ENCODE measurements at places on chromosomes 12 and 14. TPM values are rescaled to one million over a fixed set of nuclear protein-coding genes. Genes with fewer than 3 reads are reported as not detected.

Gene ZFYVE26
- 22.5 TPM for total RNA-seq

DNA sequence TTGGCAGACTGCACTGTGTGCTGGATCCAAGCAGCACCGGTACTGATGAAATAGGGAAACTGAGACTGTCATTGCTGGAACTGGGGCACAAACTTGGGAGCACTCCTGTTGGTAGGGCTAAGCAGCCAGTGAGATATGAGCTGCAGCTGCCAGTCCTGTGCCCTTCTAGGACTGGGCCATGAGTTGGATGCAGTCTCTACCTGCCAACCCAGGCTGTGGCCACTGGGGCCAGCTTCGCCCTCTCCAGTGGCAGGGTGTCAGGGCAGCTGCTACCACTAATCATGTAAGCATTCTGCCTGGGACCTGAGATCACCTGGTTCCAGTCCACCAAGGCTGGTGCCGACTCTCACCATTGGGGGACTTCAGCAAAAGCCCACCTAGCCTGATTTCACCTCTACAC lies 121.1 kb downstream of the PAWR start:
- peaks cover 62% of the 10 kb centered on the region for H3K36me3 ChIP-seq
- peaks cover 33% of the 10 kb centered on the region for H3K4me1 ChIP-seq

Gene ASB2
- total RNA-seq, result 0.19 TPM

- no peak overlapping the region for H3K27ac ChIP-seq
- H3K36me3 ChIP-seq, result no peaks in the 10 kb centered on the region
- DNase-seq, result no peak
- no peaks in the 10 kb centered on the region for H3K27me3 ChIP-seq
- no peak overlapping the region for H3K4me3 ChIP-seq
- peaks cover 12% of the 10 kb centered on the region for H3K4me1 ChIP-seq
Observed at GRCh38 chr12:70982991-70983390, 62.5 kb upstream of the PTPRR start.

DNA sequence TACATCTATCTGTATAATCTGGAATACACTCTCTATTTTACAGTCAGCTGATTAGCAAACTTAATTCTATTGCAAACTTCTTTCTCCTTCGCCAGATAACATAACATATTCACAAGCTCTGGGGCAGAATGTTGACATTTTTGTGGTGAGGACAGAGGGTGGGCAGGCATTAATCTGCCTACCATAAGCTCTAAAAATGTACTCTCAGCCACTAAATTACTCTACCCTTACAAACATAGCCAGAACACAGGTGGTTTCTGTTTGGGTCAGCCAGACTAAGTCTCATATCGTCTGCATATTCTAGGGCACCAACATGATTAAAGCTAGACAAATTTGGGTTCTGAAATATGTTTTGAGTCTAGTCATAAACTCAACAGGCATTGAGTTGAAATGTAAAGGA lies 90.1 kb downstream of the SLC6A15 start:
- no peaks in the 10 kb centered on the region for H3K27me3 ChIP-seq
- no peak overlapping the region for H3K4me3 ChIP-seq
- H3K27ac ChIP-seq, result no peak overlapping the region
- no peaks in the 10 kb centered on the region for H3K36me3 ChIP-seq

Gene NPFF
- not detected for total RNA-seq

Gene EFS
- not detected for total RNA-seq

DNA sequence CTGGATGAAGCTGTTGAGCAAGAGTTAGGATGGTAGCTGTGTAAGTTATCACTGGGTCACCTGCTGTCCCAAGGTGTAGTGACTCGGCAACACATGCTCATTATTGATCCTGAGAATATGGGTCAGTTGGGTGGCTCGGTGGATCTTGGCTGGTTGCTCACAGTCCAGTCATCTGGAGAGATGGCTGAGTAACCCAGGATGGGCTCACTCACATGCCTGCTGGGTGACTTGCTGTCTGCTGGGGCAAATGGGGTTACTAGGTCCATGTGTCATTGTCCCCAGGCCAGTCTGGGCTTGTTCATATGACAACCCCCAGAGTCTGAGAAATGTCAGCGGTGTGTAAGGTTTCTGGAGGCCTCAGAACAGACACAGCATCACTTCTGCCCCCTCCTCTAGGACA lies 69.5 kb downstream of the SLC15A4 start:
- H3K36me3 ChIP-seq, result no peaks in the 10 kb centered on the region
- H3K4me3 ChIP-seq, result no peak overlapping the region
- H3K27ac ChIP-seq, result no peak overlapping the region
- H3K4me1 ChIP-seq, result no peaks in the 10 kb centered on the region

Gene SLC10A1
- not detected for total RNA-seq

DNA sequence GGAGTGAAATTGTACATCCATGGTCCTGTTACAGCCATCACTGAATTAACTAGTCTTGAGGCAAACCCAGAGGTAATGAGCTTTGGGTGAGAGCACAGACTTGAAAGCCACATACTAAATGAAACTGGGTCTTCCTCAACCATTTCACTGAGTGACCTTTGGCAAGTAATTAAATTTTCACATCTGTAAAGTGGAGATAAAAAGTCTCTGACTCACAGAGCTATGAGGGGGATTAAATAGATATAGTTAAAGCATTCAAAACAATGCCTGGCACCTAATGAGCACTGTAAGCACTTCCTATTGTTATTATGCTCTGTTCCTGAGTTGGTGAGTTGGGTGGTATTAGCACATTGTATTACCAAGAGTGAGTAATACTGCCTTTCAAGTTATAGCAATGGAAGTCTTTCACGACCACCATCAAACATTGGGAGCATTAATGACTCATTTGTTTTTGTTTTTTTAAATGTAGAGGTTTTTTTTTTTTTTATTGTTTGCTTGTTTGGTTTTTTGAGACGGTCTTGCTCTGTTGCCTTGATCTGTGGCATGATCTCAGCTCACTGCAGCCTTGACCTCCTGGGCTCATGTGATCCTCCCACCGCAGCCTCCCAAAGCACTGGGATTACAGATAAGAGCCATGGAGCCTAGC lies 12.5 kb upstream of the STRN3 start:
- H3K27me3 ChIP-seq, result no peaks in the 10 kb centered on the region
- H3K36me3 ChIP-seq, result peaks cover 5% of the 10 kb centered on the region
- H3K4me1 ChIP-seq, result peaks cover 28% of the 10 kb centered on the region
- no peak for DNase-seq

Gene DEGS2
- total RNA-seq, result 2.5 TPM

DNA sequence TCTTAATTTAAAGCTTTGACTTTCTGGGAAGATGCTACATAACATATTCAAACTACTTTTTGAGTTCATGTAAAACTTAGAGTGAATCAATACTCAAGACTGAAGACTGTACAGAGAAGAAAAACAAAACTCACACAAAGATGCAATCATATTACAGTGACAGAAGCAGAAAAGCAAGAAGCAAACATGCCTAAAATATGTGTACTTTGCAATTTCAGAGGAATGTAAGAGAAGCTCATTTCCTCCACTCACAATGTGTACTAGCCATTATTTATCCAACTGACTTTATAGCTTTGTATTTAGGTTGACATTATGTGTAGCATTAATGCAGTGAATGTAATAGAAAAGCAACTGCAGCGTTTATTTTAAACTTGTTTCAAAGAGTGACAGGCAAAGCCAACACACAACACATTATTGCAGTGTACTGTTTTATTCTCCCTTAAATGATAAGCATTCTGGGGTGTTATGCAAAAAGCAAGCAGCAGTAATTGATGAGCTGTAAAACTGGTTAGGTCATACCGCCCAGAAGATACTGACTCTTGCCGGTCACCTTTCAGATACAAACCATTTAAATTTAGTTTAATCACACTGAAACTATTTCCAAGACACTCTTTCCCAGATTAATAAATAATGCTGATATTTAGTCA lies 88.2 kb upstream of the PAWR start:
- H3K27me3 ChIP-seq, result no peaks in the 10 kb centered on the region
- H3K4me3 ChIP-seq, result no peak overlapping the region
- no peaks in the 10 kb centered on the region for H3K4me1 ChIP-seq
- H3K36me3 ChIP-seq, result peaks cover 17% of the 10 kb centered on the region
- no peak for DNase-seq

DNA sequence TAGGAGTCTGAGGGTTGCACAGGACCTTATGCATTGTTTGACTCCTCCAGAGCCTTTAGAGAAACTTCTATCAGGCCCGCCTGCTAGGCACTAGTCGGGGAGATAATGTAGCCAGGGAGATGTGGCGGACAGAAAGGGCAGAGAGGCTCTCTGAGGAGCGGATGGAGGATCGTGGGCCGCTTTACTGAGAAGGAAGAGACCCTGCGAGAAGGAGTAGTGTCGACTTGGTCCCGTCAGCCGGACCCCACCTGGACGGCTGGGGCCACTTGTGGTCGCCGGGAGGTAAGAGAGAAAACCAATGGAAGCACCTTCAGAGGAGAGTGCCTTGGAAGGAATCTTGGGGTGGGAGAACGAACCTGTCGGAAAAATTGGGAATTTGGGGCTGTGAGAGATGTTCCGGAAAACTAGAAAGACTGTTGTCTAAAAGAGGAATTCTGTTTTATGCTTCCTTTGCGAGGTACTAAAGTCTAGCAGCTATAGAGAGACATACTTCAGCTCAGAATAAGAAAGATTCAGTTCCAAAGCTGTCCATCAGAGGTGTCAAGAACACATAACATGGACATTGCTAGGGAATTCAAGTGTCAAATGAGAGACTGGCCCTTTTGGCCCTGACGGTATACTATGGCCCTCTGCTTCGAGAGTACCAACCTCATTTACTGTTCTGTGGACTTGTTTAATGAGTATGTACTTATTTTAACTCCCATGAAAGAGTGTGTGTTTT lies 660 bp upstream of the MCRS1 start:
- DNase-seq, result no peak
- peak overlapping the region; percentile 94 for H3K27ac ChIP-seq
- peaks cover 28% of the 10 kb centered on the region for H3K36me3 ChIP-seq
- H3K27me3 ChIP-seq, result no peaks in the 10 kb centered on the region

GRCh38 chr14:80645667-80646413 lies 295.7 kb downstream of the CEP128 start:
- H3K4me1 ChIP-seq, result peaks cover 6% of the 10 kb centered on the region
- H3K4me3 ChIP-seq, result no peak overlapping the region
- no peak overlapping the region for H3K27ac ChIP-seq
- H3K27me3 ChIP-seq, result no peaks in the 10 kb centered on the region

DNA sequence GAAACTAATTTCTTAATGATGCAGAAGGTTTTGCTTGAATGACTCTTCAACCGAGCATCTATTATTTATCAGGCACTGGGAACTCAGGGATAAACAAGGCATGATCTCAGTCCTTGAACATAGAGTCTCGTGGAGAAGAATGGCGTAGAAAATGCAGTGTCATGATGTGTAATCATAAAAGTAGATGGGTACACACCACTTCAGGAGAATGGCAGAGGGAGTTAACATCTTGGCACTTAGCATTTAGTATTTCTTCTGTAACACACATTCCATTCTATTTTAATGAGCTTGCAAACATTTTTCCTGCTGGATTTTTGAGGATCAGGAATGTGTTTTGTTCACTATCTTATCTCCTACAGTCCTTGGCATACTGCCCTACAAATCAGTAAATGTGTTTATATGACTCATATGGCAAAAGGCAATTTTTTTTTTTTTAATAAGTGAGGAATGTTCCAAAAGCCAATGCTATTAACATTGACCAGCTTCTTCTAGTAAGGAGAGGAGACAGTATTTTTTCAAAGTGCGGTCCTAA lies 3.8 kb downstream of the TXNRD1 start:
- H3K36me3 ChIP-seq, result peaks cover 30% of the 10 kb centered on the region
- H3K27ac ChIP-seq, result peak overlapping the region; percentile 98
- peak; percentile 16 for DNase-seq
- peak overlapping the region; percentile 43 for H3K4me3 ChIP-seq
- H3K4me1 ChIP-seq, result peaks cover 71% of the 10 kb centered on the region

DNA sequence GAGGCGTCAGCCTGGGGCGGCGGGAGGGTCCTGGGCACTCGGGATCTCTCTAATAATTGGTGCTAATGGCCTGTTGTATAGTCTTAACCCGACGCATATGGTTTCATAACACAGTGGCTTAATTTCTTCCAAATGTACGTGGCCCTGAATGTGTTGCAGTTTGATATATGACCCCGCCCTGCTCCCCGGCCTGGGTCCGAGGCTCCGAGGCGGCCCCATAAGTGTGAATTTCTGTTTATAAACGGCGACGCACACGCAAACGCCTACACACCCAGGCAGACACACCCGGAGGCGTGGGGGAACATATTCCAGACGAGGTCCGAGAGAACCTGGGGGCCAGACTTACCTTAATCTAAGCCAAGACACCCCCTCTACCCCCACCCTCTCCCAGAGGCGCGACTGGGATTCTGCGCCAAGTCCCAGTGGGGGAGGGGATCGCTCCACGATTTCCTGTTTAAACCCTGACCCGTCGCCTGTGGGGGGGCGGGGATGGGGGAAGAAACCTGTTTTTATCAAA lies 9.7 kb upstream of the HOXC6 start:
- H3K36me3 ChIP-seq, result peaks cover 11% of the 10 kb centered on the region
- peaks cover 80% of the 10 kb centered on the region for H3K27me3 ChIP-seq
- H3K4me3 ChIP-seq, result peak overlapping the region; percentile 77
- no peaks in the 10 kb centered on the region for H3K4me1 ChIP-seq

- H3K4me1 ChIP-seq, result peaks cover 24% of the 10 kb centered on the region
- DNase-seq, result no peak
- H3K36me3 ChIP-seq, result no peaks in the 10 kb centered on the region
- no peak overlapping the region for H3K27ac ChIP-seq
Observed at GRCh38 chr14:68665792-68666204, 127.1 kb downstream of the ZFP36L1 start.
